Fibroblast of lung (primary cell): ENCODE measurements at places on chromosomes 1 and 21. TPM values are rescaled to one million over a fixed set of nuclear protein-coding genes. Genes with fewer than 3 reads are reported as not detected.
A peak's percentile ranks its signal among the peaks of the same experiment; 100 is the strongest.

Gene RGS8
- total RNA-seq: not detected in 2 replicates

DNA sequence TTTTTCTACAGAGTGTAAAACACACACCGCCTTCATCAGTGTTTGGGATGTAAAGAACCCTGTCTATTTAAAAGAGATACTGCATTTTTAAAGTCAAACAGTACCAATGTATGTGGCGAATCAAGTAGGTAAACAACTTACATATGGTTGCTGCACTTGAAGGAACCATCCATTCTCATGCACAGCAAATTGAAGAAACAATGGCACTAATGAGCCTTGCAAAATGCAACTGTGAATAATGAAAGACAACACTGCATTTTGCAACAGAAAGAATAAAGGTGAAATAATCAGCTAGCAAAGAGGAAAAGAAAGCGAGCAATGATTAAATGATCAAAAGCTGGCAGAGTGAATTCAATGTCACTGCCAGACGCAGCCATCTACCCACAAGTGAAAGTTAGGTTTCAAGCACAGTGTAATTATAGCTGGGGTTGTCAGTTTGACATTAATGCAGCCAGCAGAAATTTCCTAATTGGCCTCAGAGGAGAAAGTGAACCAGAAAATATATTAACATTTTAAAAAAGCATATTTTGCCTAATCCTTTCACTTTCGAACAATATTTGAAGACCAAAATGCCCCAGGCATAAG, 10.9 kb upstream of the BARHL2 start:
- no peak for DNase-seq

Gene KRTAP11-1
- not detected in 2 replicates for total RNA-seq

Gene ATP1B1
- 9.0 and 21.1 TPM in 2 replicates for total RNA-seq

Gene KIF14
- total RNA-seq: 1.3 and 4.0 TPM in 2 replicates

- DNase-seq: peak; percentile 69
Observed at GRCh38 chr21:38804789-38805327, 871 bp upstream of the ETS2 start.

- DNase-seq: no peak
Observed at GRCh38 chr1:186754542-186755145, 74.1 kb upstream of the PLA2G4A start.

- peak; percentile 61 for DNase-seq
Observed at GRCh38 chr1:235017719-235018118, 110.9 kb downstream of the TOMM20 start.

DNA sequence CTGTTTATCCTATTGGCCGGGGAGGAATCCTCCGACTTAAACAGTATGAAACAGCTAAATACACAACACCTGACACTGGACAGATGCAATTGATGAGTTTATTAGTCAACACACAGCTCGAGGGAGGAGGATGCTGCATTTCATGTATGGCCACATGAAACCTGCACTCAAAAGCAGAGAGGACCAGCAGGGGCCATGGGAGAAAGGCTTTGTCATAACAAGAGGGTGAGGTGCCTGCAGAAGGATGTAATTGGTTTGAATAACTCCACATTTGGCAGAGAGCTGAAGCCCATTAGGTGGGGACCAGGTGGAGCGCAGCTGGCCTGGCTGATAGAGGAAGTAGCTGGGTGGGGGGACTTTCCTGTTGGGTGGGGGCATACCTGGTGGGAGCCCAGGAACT, 599.1 kb downstream of the PTPRU start:
- no peak for DNase-seq

DNA sequence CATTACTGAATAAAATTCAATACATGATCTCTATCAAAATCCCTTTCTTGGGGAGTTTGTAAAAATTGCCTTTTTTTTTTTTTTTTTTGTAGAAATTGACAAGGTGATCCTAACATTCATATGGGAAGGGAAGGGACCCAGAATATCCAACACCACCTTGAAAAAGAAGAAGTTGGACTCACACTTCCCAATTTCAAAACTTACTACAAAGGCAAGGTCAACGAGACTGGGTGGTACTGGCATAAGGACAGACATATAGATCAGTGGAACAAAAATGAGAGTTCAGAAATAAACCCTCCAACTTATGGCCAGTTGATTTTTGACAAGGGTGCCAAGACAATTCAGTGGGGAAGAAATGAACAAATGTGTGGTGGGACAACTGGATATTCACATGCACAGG, 31.4 kb upstream of the CLSTN1 start:
- no peak for DNase-seq

GRCh38 chr1:26555550-26555981, 26.0 kb downstream of the RPS6KA1 start:
- DNase-seq: no peak

DNA sequence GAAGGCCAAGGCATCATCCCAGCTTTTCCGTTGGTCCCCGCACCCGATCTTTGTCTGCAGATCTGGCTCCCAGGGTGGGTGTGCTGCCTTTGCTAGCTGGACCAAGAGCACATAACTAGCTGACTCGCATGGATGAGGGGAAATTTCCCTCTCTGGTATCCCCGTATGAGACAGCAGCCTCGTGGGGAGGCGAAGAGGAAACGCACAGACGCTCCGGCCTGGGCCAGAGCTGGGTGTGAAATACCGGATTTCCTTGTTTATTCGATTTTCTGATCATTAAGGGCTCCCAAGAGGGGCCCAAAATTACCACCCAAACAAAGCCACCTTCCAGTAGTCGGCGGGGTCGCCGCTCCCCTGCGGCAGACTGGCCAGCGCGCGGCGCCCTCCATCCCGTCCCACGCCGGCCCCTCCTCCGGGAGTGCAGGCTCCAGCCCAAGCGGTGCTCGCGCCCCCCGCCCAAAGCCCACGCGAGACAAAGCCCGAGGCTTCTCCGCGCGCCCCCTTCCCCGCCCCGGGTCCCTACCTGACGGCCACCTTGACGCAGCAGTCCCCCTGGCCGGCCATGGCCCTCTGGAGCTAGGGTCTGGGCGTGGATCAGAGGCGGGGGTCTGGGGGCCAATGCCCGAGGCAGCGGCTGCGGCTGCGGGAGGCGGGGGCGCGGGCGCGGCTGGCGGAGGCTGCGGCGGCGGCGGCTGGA, 546 bp downstream of the KIF21B start:
- DNase-seq: no peak

Gene TSSK3
- 0.50 and 0.51 TPM in 2 replicates for total RNA-seq

Gene SLC45A1
- total RNA-seq: 2.3 and 2.6 TPM in 2 replicates

- no peak for DNase-seq
Observed at GRCh38 chr1:114054148-114054547, 74.9 kb downstream of the OLFML3 start.

GRCh38 chr1:219123036-219123435, 50.6 kb upstream of the LYPLAL1 start:
- DNase-seq: no peak

GRCh38 chr1:226980122-226980560, 40.0 kb downstream of the COQ8A start:
- no peak for DNase-seq

DNA sequence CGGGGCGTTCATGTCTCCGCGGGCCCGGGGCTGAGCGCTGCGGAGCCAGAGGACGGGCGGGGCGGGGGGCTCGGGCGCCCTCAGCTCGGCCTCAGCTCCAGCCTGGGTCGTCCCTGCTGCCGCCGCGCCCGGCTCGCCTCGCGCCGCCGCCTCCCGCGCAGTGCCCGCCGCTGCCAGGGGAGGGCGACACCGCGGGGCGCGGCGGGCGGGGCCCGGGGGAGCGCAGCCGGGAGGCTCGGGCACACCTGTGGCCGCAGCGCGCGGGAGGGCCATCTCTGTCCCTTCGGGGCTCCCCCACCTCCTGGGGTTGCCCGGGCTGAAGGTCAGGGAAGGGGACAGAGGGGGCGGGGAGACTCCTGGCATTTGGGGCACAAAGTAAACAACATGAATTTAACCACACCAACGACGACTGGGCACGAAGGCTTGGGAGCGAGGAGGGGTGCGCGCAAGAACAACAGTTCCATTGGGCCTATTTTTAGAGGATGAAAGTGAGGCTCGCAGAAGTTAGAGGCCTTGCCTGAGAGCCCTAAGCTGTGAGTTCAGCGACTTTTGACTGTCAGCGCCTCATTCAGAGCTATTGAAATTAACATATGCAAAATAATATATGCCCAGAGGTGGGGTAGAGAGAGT, at the start of gene FAM131C:
Gene FAM131C, minus strand, starts transcription at position 162 of the 630 bp plus-strand sequence. CDS start 209 bp downstream, outside the sequence.
- no peak for DNase-seq

Gene CHD5
- under 0.01 TPM in 2 replicates for total RNA-seq

DNA sequence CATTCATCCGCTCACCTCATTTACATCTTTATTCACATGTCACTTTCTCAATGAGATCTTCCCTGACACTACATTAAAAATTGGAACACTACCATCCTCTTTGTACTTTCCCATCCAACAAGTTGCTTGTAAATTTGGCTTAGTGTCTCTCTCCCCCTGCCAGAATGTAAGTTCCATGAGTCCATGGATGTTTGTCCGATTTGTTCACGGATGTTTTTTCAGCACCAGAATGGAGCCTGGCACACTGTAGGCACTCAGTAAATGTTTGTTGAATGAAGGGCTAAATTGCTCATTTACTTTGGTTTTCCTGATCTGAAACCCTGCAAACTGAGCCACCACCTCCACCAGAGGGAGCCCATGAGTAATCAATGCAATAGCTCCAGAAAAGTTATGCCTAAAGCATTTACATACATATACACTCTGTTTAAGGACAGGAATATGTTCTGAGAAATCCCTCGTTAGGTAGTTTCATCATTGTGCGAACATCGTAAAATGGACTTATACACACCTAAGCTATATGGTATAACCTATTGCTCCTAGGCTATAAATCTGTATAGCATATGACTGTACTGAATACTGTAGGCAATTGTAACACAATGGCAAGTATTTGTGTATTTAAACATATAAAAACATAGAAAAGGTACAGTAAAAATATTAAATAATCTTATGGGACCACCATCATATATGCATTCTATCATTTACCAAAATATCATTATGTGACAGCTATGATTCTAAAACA, 2.8 kb upstream of the EYA3 start:
- peak; percentile 41 for DNase-seq

- no peak for DNase-seq
Observed at GRCh38 chr1:232690285-232690935, 60.5 kb upstream of the SIPA1L2 start.

GRCh38 chr1:46508757-46509156, 19.1 kb downstream of the DMBX1 start:
- peak; percentile 33 for DNase-seq

Gene SPRR5
- not detected in 2 replicates for total RNA-seq

DNA sequence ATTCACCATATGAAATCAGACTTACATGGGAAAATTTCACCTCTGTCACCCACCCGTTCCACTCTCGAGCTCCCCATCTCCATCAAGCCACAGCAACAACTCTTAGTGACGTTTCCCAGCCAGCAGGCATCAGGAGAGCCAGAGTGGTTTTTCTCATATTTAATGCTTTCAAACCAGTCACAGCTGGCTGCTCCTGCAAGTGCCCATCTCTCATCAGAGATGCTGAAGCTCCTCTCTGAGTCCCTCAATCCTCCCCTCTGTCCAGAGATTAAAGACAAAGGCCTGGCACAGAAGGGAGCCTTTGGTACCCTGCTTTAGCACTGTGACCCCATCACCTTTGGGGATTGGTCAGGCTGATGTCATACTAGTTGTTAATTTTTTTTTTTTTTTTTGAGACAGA, 277.3 kb downstream of the DNM3 start:
- no peak for DNase-seq

GRCh38 chr1:220872296-220872695, 6.9 kb upstream of the HLX start:
- DNase-seq: no peak

- DNase-seq: no peak
Observed at GRCh38 chr21:44487831-44488230, 32.5 kb downstream of the LRRC3 start.

DNA sequence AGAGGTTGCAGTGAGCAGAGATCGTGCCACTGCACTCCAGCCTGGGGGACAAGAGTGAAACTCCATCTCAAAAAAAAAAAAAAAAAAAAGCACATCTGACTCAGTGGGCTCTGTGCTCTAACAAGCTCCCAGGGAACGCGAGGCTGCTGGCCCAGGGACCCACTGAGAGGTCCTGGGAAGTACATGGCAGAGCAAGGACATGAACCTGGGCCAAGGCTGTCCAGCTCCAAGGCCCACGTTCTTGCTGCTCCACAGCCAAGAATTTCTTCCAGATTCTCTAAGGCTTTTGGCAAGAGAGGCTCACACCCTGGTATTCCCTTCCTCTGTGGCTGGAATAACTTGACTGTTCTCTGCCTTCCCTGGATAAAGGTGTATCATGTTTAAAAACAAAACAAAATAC, 15.4 kb upstream of the AGTRAP start:
- no peak for DNase-seq

Gene BSND
- total RNA-seq: not detected in 2 replicates

- DNase-seq: peak; percentile 37
Observed at GRCh38 chr1:156705321-156705917, at the start of gene CRABP2. Gene CRABP2, minus strand, starts transcription at chr1:156705583. Its CDS starts 137 bp downstream, at chr1:156705446.

DNA sequence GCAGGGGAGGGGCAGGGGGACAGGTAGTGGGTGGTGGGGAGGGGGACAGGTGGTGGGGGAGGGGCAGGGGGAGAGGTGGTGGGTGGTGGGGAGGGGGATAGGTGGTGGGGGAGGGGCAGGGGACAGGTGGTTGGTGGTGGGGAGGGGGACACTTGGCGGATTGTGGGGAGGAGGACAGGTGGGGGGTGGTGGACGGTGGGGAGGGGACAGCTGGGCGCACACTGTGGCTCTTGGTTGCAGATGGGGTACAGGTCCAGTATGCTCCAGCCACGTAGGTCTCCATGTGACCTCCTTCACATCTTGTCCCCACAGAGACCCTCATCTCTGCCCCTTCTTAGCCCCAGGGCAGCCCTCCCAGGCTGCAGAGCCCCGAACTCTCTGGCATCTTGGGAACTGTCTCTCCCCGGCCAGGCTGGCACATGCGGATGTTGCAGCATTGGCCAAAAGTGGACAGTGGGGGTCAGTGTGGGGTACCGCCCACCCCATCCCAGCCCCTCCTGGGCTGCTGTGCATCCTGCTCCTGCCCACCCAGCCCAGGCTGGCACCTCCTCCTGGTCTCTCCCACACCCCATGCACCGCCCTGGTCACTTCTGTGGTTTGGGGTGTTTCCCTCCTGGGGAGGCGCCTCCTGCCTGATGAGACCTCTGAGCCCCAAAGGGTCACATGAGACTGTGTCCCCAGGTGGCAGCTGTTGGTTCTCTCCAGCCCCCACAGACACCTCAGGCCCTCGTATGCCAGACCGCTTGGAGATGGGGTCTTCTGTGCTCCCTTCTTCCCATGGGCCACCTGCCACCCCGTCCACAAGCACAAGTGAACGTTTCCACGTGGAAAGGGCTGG, 7.6 kb upstream of the SLC19A1 start:
- no peak for DNase-seq

GRCh38 chr1:108201687-108202086, 1.5 kb upstream of the SLC25A24 start:
- DNase-seq: no peak

DNA sequence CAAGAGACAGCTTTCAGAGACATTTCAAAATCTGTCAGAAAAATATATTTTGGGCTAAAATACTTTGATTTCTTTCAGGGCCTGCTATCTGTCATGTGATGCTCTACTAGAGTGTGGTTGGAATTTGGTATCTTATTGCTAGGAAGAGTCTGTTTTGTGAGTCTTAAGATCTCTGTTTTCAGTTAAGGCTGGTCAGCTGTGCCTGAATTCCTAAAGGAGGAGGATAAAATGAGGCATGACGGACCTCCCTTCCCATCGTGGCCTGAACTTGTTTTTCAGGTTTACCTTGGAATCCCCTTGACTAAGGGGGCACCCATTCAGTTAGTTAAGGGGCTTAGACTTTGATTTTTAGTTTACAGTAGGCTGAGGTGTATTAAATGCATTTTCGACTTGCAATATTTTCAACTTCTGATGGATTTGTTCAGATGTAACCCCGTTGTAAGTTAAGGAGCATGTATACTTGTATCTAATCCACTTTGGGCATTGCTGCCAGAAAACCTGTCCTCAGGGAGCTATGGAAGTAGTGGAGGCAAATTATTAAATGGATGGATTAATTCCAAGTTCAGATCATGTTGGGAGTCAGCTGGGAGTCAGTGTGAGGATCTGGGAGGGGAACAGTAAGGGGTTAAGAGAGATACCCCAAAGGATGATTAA, 18.3 kb downstream of the CAPN2 start:
- DNase-seq: no peak
